ENCODE measurements at places on chromosomes 4 and X.
A peak's percentile ranks its signal among the peaks of the same experiment; 100 is the strongest.

- DNase-seq, result no peak
These were observed 108.8 kb downstream of the ZNF827 start for GRCh38 chr4:145829629-145830395.

GRCh38 chrX:71532078-71532752 is 689 bp upstream of the OGT start:
- peak; percentile 43 for DNase-seq

DNA sequence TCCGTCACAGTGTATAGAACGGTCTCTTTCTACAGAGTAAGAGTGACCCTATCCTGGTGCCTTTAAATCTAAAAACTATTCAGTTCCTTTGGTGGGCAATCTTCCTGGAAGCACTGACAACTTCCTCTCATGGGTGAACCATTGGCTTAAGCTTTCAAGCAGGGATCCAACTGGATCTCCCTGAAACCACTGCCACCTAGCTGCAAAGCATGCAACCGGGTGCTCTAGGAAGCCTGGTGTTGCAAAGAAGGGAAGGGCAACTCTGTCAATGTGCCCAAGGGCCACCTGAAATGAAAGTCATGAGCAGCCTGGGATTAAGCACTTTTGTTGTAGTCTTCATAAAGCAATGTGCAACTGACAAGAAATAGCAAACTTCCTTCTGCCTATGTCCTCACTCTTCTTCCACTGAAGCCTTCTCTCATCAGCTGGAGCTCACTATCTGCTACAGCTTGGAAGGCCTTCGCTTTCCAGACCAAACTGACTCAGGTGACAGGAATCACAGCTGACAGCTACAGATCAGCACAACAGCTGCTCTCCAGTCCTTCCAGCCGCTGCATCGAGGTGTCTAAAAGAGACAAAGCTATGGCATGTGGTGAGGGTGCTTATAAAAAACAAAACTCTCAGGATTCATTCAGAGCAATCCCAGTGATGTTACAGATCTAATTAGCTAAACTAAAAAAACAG is 46.1 kb downstream of the SETD7 start:
- DNase-seq, result no peak

- DNase-seq, result no peak
These were observed 56.8 kb downstream of the PRRG1 start for GRCh38 chrX:37405956-37406355.

DNA sequence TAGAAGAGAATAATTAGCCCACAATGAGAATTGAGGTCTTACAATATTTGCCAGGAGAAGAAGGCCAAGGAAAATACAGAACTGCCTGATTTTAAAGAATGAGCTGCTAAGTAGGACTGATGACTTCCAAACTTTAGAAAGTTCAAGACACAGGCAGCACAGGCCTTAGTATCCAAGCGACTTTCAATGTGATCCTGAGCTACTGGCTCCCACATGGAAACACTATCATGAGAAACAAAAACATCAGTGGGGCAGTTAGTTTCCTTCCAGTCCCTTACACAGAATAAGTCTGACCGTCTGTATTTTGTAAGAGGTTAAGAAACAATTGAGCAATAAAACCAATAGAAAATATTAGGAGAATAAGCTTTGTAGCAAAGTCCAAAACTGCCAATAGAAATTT is 251.4 kb downstream of the COL25A1 start:
- DNase-seq, result no peak

- no peak for DNase-seq
These were observed 19.3 kb upstream of the MAGED1 start for GRCh38 chrX:51874123-51874522.

DNA sequence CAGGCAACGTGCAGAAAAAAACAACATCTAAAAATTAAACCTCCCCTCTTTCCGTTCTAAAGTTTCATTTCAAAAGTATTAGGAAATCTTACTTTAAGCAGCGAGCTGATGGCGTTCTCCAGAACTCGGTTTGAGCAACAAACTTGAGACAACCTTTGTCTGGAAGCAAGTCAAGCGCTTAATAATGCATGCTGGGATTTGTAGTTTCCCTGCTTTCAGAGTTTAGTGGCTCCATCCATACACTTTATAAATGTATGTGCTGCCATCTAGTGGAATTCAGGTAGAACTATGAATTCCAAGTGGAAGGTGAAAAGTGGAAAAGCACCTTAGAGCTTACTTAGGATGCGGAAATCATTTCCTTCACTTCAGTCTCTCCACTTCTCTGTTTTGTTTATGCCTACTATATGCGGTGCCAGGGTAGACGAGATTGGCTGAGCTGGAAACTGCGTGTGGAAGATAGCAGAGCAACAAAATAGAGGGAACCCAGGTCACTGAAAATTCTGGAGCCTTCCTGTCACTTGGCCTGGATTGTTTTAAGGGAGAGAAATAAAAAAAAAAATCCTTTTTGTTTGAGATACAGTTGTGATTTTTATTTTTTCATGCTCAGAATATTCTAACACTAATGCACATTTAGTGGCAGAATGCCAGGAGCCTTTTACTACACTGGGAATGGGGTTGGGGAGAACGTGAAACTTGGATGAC is at the start of gene BDH2:
BDH2 (minus strand) TSS at position 144 of the 702 bp plus-strand sequence. CDS start 3,580 bp downstream, outside the sequence.
- peak; percentile 76 for DNase-seq

DNA sequence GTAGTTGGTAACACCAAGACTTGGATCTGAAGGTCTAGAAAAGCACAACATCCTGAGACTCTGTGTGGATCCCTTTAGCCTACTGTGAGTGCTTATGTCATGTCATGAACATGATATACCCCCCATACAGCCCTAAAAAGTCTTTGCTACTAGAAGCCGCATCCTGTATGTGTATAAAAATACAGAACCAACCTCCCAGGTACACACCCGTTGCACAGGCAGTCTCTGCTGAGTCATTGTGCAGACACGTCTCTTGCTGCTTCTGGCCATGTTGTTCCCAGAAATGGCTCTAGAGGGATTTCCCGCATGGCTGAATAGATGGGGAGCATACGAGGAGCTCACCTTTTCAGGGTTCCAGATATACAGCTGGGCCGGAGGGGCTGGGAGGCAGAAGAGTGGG is 93.3 kb downstream of the MAMLD1 start:
- DNase-seq, result no peak

DNA sequence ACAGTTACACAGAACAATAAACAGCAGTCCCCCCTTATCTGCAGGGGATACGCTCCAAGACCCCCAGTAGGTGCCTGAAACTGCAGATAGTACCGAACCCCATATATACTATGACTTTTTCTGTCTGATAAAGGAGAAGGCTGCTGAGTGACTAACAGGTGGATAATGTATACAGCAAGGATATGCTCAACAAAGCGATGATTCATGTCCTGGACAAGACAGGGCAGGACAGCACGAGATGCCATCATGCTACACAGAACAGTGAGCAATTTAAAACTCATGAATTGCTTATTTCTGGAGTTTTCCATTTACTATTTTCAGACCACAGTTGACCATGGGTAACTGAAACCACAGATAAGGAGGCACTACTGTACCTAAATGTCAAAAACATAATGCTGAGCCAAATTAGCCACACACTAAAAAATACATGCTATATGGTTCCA is 76.1 kb downstream of the MANBA start:
- DNase-seq, result no peak

- no peak for DNase-seq
These were observed 143.4 kb downstream of the CENPC start for GRCh38 chr4:67401902-67402301.

DNA sequence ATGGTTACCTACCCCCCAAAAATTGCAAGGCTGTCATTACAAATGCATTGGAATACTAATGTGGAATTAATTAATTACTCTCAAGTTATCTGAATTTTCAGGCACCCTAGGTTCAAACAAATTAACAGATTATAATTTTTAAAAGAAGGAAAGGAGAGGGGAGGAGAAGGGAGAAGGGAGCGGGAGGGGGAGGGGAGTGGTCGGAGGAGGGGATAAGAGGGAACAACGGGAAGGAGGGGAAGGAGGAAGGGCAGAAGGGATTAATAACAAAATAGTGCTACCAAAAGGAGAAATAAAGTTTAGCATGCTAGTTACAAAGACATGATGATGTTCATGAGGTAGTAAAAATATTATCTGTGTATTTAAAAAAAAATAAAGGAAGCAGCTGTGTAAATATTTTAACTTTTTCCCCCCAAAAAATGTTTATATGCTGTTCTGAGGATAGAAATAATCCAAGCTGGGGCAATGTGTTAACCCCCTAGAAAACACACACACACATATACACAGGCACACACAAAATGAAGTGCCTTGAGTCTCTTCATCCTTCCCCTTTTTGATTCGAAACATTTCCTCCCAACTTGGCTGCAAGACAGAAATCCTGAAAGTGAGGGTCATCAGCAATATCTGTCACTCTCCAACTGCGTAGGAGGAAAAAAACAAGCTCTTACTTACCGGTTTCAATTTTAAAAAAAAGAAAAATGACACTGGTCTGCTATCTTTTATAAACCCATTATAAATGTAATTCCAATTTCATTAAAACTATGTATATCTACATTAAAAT is 58.8 kb downstream of the PPP3CA start:
- DNase-seq, result no peak

GRCh38 chrX:26470941-26471340 is 255.0 kb downstream of the MAGEB5 start:
- no peak for DNase-seq

GRCh38 chrX:19931146-19931545 is 43.7 kb upstream of the SH3KBP1 start:
- no peak for DNase-seq

GRCh38 chrX:9847071-9847470 is 60.8 kb downstream of the SHROOM2 start:
- no peak for DNase-seq

DNA sequence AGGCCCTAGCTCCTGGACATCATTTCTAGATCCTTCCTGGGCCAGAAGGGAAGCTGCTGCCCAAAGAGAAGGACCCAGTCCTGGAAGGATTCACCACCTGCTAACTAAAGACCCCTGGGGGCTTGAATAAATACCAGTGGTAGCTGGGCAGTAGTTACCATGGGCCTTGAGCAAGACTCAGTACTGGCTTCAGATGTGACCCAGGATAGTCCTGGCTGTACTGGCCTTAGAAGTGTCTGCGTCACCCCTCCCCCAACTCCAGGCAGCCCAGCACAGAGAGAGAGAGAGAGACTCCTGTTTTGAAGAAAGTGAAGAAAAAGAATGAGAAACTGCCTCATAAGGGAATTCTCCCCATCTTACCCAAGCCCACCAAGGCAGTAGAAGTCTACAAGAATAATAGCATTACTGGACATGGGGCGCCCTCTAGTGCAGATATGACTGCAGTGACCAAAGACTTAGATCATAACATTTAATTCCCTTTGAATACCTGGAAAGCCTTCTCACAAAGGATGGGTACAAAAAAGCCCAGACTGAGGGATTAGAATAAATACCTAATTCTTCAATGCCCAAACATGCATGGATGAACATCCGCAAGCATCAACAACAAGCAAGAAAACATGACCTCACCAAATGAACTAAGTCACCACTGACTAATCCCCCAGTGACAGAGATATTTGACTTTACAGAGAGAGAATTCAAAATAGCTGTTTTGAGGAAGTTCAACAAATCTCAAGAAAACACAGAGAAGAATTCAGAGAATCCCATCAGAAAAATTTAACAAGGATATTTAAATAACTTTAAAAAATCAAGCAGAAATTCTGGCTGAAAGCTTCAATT is 171.8 kb downstream of the HNRNPD start:
- no peak for DNase-seq

DNA sequence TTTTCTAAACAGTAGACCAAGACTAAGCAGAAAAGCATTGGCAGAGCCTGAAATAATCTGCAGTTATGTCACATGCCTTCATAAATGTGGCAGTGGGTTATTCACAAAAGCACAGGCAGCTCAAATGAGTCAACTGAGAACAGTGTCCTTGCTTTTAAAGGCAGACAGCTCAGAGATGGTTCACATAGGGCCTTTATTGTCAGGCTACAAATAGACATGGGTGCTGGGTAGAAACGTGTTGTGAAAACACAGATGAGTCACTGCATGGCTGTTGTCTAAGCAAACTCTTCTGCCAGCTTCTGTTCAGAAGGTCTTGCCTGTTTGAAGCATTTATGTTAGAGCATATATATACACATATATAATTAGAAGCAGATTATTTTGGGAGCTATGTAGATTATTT is 118.0 kb downstream of the SLC4A4 start:
- no peak for DNase-seq

DNA sequence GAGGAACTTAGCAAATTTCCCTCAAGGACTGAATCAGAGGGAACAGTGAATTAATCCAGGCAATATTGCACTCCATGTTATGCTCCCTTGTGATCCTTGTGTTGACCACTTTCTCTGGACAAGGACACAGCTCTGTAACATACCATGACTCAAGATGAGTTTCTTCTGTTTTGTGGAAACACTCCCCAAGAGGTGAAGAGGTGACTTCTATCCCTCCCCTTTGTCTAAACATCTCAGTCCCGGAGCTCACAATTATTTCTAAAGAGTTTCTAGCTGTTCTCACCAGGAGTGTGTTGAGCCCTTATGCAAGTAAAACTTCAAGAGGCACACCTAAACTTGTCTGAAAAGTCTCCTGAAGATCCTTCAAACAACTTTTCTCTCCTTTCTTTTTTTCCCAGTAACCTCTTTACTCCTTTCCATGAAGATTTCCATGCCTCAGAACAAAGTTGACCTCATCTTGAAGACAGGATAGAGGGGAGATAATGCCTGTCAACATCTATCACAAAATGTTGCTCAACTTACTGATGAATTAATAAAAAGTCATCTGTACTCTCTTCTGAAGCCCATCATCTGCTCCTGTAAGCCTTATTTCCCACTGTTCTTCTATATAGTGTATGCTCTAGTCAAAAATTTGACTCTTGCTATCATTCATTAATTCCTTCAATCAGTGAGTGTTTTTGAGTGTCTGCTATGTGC is 429.1 kb downstream of the SPRY1 start:
- DNase-seq, result no peak

DNA sequence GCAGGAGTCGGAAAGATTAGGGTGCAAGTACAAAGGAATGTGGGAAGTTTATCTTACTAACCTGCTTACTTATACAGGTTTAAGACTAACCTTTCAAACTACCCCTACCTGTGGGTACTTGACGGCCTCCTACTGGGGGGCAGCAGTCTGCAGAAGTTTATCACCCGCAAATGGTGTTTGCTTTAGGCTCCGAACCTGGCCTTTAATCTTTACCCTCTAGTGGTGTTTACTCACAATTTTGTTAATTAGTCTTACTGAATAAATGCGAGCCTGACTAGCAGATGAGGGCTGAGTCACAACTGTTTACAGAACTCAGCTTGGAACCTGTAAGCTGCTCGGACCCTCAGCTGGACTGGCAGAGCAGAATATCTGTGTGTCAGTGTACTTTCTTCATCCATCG is 204.2 kb upstream of the GPRIN3 start:
- DNase-seq, result no peak

GRCh38 chr4:13892739-13893105 is 265.2 kb upstream of the BOD1L1 start:
- no peak for DNase-seq

DNA sequence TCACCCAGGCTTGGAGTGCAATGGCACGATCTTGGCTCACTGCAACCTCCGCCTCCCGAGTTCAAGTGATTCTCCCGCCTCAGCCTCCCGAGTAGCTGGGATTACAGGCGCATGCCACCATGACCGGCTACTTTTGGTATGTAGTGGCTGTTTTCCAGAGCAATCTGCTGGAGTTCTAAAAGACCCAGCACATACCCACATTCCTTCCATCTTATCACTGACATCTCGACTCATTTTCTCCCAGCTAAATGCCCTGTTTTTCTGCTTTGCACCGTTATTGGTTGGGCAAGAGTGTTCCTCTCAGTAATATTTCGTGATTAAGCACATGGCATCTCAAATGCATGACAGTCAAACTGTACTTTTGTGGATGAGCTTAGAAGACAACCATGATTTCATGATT is 53.7 kb downstream of the PRKX start:
- DNase-seq, result no peak
